ENCODE measurements at places on chromosomes 16 and 17. TPM values are rescaled to one million over a fixed set of nuclear protein-coding genes. Genes with fewer than 3 reads are reported as not detected.
A peak's percentile ranks its signal among the peaks of the same experiment; 100 is the strongest.

DNA sequence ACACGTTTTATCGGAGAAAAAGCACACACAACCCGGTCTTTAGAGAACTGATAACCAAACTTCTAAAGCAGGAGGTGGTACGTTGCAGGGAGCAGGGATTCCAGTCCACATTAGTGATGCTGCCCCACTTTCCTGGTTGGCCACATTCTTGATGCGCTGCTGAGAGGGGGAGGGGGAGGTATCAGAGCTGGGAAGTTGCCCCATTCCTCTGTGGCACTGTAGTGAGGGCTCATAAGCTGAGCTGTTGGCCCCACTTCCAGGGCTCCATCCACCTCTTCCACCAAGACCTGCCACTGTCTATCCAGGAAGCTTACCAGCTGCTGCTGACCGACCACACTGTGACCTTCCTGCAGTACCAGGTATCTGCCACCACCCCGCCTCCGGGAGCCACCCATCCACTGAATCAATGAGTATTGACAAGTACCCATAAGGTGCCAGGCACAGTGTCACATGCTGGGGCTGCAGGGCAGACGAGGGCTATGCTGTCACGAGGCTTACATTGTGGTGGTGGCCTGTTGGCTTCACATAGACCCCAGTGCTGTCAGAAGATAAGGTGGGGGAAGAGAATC lies 1.1 kb downstream of the TSEN54 start:
- H3K36me3 ChIP-seq, result peaks cover 27% of the 10 kb centered on the region
- peak overlapping the region; percentile 95 for H3K4me3 ChIP-seq
- peak overlapping the region; percentile 96 for H3K27ac ChIP-seq

- no peaks in the 10 kb centered on the region for H3K27me3 ChIP-seq
- H3K4me3 ChIP-seq, result no peak overlapping the region
- no peaks in the 10 kb centered on the region for H3K36me3 ChIP-seq
- peaks cover 5% of the 10 kb centered on the region for H3K4me1 ChIP-seq
Measured at GRCh38 chr16:4966736-4967453, 8.8 kb downstream of the SEC14L5 start.

DNA sequence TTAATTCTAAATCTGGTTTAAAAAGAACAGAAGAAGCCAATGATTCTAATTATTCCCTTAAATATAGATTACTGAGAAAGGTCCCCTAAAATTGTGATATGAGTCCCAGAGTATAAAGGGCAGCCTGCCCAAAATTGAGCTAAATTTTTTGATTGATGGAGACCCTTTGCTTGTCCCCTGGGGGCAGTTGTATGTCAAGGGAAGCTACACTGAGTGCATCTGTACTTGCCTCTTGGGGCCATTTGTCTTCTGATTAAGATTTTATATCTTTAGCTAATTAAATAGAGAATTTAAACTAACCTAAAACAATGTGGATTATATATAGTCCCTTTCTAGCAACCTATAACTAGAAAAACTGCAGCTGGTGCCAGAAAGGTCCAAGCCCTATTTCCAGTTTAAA lies 12.6 kb downstream of the BLMH start:
- no peak for DNase-seq
- no peaks in the 10 kb centered on the region for H3K27me3 ChIP-seq
- peaks cover 78% of the 10 kb centered on the region for H3K36me3 ChIP-seq
- peaks cover 6% of the 10 kb centered on the region for H3K4me1 ChIP-seq
- no peak overlapping the region for H3K27ac ChIP-seq

Gene EFCAB13
- total RNA-seq, result 2.6 TPM

DNA sequence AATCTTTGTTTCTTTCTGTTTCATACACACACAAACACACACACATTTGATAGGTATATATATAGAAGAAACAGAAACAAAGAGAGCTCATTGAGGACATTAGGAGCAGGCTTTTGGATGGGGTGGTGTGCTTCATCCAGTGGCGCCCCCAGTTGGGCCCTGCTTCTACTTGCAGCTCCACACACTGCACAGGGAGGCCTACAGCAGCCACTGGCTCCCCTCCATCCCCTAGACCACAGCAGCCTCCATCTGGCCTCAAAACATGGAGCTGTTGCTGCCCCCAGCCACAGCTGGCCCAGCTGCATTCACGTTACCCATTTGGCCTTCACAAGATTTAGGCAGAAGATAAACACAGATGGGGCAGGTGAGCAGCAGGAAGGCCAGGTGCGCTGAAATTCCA lies 33.1 kb upstream of the NF1 start:
- H3K36me3 ChIP-seq, result no peaks in the 10 kb centered on the region
- no peak overlapping the region for H3K4me3 ChIP-seq

All from left ventricle myocardium inferior (tissue), 1 donor.